ENCODE measurements at places on chromosomes 11 and 22. TPM values are rescaled to one million over a fixed set of nuclear protein-coding genes. Genes with fewer than 3 reads are reported as not detected.

The CLDN5 gene
- 4.9 TPM for total RNA-seq

The PCF11 gene
- 60.4 TPM for total RNA-seq

The EIF1AD gene
- 27.0 TPM for total RNA-seq

The NAALADL1 gene
- total RNA-seq: 0.76 TPM

The OR10G6 gene
- not detected for total RNA-seq

The TIRAP gene
- total RNA-seq: 5.3 TPM

The NXPE4 gene
- total RNA-seq: not detected

The HEPN1 gene
- total RNA-seq: not detected

The FXYD6 gene
- 19.5 TPM for total RNA-seq

The KDM4E gene
- total RNA-seq: not detected

The METTL15 gene
- 23.2 TPM for total RNA-seq

The FAT3 gene
- 15.9 TPM for total RNA-seq

The ME3 gene
- total RNA-seq: 16.1 TPM

The FXYD2 gene
- total RNA-seq: 72.7 TPM

The CFAP300 gene
- total RNA-seq: 1.5 TPM

The CKAP5 gene
- 53.3 TPM for total RNA-seq

The MS4A4A gene
- 5.3 TPM for total RNA-seq

The NXPE2 gene
- 0.52 TPM for total RNA-seq

The SLC37A2 gene
- total RNA-seq: 2.8 TPM

The ANO5 gene
- total RNA-seq: 7.3 TPM

The OR51B4 gene
- not detected for total RNA-seq

The SLC22A8 gene
- not detected for total RNA-seq
